Dorsolateral prefrontal cortex (tissue), 122 donors: ENCODE measurements at places on chromosomes 7 and 10.
A peak's percentile ranks its signal among the peaks of the same experiment; 100 is the strongest.

DNA sequence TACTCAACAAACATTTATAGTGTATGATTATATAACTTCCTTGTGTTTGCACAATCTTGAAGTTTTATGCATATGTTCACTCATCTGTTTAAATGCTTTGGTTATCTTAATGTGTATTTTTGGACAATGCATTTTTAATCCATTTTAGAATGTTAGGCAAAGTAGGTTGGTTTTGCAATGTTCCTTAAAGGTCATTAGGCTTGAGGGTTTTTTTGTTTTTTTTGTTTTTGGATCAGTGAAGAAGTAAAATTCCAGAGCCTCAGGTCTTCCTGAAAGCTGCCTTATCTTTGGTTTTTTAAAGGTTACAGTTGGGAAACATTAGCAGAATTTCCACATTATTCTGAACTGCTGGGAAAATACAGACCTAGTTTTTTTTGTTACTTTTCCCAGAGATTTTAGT, 12.8 kb downstream of the MDFIC start:
- no peak for DNase-seq

DNA sequence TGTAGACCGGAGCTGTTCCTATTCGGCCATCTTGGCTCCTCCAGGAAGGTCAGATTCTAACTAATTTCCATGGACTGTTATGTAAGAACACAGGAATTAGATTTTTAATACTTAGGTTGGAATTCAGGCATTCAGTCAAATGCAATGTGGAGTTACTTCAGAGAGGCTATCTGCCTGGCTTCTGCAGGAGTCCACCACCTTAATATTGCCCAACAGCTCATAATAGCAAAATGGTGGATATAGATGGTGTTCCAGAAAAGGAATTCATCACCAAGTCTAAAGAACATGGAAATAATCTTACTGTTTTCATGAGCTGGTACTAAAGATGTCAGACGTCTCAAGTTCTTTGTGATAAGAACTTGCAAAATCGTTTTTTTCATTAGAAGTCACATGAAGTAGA, 39.5 kb downstream of the CRHR2 start:
- DNase-seq, result no peak

- DNase-seq, result no peak
These were observed 6.8 kb upstream of the NCOA4 start for GRCh38 chr10:46037107-46037825.

DNA sequence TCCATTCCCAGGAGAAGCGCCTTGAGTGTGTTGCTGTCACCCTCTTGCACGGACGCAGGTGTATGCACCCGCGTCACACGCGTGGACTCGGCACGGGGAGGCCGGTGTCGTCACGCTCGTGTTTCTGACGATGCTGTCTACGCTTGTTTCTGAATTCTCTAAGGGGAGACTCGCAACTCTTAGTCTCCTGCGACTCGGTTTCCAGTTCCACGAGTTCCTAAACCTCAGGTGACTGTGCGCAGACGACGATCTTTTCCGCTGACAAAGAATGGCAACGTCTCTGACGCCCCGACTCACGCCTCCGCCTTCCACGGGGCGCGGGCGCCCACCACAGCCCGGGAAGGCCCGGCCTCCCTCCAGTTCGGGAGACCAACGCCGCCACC, 579 bp downstream of the IDI1 start:
- peak; percentile 63 for DNase-seq

- DNase-seq, result no peak
These were observed 104.7 kb upstream of the SH2B2 start for GRCh38 chr7:102182016-102182415.

DNA sequence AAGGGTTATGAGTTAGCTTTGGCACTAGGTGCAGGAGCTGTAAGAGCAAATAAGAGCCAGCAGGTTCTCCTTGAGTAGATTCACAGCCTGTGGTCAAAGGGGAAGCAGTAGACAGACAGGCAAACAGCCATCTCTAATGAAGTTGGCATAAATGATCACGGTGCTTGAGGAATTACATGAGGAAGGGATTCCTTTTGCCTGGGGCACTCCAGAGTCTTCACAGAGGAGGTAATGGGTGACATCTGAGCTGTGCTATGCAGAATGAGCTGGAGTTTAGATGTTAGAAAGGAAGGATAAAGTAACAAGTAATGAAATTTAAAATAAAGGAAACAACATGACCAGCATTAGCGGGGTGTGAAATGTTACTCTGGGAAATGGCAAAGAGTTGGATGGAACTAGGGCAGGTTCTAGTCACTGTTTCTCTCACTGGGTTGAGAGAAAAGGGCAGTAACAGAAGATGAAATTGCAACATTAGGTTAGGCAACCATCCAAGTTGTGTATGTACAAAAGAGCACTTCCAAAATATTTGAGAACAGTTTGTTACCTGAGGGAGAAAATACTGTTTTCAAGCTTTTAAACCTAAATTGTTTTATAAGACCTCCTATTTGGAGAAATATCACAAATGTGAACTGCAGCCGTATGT, 613.8 kb downstream of the PHTF2 start:
- DNase-seq, result no peak

GRCh38 chr7:131890176-131890575, 333.7 kb upstream of the PODXL start:
- no peak for DNase-seq

- DNase-seq, result no peak
These were observed 22.3 kb downstream of the CALML3 start for GRCh38 chr10:5546891-5547680.

DNA sequence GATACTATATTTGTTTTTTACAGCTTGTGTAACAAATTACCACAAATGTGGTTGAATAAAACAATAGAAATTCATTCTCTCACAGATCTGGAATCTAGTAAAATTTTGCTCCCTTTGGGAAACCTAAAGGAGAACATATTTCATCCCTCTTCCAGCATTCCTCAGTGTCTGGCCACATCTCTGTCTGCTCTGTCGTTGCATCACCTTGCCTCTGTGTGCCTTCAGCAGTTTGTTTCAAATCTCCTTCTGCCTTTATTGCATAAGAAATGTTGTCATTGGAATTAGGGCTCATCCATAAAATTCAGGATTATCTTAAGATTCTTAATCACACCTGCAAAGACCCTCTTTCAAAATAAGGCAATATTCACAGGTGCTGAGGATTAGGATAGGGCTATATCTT, 14.5 kb downstream of the OR2A14 start:
- DNase-seq, result no peak

GRCh38 chr10:104209575-104210198, 22.5 kb downstream of the CFAP43 start:
- DNase-seq, result peak; percentile 53

DNA sequence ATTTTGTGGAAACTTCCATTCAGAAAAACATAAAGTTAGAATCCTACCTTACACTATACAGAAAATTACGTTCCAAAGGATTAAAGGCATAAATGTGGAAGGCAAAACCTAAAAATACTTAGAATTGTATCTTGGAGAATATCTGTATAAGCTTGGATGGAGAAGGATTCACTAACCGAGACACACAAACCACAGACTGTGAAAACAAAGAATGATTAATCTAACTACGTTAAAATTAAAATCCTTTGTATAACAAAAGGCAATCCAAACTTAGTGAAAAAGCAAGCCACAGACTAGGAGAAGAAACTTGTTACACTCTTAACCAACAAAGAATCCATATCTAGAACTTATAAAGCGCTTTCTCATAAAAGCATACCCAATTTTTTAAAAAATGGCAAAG, 678.8 kb downstream of the INHBA start:
- DNase-seq, result no peak

DNA sequence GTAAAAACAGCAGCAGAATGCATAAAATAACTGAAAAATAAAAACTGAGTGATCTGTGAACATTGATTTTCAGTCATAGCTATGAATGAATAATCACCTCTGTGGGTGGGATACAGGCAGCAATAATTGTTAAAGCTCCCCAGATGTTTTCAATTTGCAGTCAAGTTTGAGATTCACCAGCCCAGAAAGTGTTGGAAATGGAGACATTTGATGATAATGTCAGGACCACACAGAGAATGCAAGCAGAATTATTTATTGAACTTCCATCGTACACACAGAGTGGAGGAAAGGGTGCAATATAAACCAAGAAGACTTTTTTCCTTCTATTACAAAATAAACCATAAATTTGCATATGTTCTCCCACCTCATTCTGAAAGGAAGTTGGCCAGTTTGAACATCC, 601.7 kb downstream of the ANKRD7 start:
- DNase-seq, result no peak

DNA sequence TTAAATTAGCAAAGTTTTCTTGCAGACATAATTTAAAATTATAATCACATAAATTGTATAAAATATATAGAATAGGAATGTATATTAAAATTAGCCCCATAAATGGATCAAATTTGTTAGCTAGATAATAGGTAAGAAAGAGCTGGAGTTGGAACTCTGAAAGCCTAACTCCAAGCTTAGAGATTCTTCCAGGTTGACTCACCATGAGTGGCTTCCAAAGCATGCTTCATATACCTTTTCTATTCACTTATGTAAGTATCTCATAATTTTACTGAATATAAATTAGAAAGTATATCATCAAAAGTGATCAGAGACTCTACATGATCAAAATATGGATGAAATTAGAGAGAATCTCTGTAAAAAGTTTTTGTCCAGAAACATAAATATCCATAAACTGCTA, 320.7 kb upstream of the MAGI2 start:
- DNase-seq, result no peak

DNA sequence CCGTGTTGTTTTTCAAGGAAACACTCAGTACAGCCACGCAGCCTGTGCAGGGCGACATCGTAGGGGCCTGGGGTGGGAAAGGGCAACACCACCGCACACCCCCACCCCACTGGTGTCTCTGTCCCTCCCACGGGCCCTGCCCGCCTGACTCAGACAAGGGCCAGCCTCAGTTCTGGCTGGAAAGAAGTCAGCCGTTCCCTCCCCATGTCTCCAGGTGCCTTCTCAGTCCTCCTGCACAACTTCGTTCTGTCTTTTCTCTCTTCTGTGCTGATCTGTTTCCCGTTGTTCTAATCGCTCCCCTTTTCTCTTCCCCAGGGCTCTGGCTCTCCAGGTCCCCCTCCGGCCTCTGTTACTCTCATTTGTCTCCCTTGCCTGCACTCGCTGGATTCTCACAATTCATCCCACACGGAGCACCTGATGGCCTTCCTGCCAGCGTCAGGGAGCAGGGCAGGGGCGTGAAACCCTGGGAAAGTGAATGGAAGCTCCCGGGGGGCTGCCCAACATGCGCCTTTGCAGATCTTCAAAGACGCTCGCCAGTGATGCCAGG, 97.7 kb downstream of the WDR37 start:
- DNase-seq, result peak; percentile 12

DNA sequence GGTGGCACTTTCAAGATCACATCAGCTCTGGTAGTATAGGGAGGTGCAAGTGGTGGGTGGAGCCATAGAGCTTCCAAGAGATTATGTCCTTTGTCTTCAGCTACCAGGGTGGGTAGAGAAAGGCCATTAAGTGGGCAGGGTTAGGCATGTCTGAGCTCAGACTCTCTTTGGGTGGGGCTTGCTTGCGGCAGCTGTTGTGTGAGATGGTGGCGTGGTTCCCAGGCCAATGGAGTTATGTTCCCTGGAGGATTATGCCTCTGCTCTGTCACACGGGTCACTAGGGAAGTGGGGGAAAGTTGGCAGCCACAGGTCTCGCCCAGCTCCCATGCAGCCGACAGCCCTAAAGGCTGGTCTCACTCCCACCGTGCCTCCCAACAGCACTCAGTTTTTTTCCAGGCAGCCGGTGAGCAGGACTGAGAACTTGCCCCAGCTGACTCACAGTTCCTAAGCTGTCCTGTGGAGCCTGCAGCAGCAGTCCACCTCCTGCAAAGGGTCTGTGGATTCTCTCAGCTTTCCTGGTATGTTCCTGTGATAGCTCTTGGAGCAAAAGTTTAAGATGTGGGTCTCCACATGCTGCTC, 459.0 kb downstream of the SH2D4B start:
- DNase-seq, result no peak

DNA sequence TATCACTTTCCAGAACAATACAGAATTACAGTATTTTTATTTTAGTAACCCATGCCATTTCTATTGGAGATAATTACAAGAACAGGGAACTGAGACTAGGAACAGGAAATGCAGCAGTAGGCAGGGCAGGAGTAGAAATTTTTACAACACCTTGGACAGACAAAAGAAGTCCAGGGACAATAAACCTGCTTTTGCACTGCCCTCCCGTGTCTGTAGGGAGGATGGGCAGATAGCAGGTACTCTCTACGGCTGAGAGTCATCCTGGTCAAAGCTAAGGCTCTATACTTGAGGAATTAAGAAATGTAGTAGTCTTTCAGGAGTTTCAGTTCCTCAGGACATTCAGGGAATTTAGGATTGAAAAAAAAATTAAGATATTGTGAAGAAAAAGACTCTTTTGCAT, 63.4 kb downstream of the VAX1 start:
- no peak for DNase-seq
